Activated CD4-positive, alpha-beta memory T cell treated with anti-CD3 and anti-CD28 coated beads, Interleukin-2, amount 10 ng/mL, durations not matched to agents 7 days and 5 days (primary cell): ENCODE measurements at places on chromosomes 16 and 17. TPM values are rescaled to one million over a fixed set of nuclear protein-coding genes. Genes with fewer than 3 reads are reported as not detected.

GRCh38 chr17:28973425-28973824 is 22.1 kb upstream of the PHF12 start:
- DNase-seq: no peak

The TIMP2 gene
- total RNA-seq: 3.3 TPM

The NPIPB2 gene
- total RNA-seq: 5.5 TPM

GRCh38 chr17:7841396-7841914 is 7.4 kb downstream of the KDM6B start:
- peak; percentile 80 for DNase-seq

The CA5A gene
- not detected for total RNA-seq

DNA sequence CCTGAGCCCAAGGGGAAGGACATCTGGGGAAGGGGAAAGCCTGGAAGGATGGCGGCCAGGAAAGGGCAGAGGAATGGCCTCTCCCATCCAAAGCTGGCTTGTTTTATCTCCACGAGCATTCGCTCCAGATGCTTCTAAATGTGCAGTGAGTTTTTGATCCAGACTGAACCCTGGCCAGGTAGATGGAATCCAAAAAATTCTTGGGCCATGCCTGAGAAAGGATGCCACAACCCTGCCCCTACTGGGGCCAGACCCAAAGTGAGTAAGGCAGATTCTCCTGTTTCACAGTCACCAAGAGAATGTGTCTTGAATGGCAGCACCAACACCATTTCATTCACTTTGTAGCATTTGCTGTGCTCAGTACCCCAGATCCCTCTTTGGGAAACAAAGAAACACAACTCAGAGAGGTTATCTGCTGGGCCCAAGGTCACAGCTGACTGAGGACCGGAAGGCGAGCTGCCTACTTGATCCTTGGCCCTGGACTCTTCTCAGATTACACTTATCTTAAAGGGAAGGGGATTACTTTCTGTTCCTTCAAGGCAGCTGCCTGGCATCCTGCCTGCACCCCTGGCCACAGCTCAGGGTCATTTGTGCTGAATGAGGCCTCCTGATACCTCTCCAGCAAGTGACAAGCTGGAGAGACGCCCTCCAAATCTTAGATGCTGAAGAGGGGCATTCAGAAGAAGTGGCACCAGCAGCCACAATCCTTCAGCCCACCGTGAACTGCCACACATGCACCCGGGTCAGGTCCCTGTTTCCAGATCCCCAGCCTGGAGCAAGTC is 3.6 kb downstream of the LRRC75A start:
- no peak for DNase-seq

DNA sequence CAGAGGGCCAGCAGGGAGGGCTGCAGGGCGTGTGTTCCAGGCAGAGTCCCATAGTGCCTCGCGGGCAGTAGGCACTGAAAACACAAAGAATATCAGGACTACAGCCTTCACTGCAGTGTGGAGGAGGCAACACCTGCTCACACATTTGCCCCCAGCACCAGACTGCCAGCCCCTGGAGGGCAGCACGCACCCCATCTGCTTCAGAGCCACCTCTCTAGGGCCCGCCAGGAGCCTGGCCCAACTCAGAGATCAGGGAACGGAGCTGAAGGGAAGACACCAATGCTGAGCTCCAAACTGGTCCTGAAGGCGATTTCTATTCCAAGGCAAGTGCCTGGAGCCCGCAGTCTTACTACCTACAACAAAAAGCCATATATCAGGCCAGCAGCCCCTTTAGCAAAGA is 130.3 kb downstream of the ZNF423 start:
- no peak for DNase-seq

- no peak for DNase-seq
Observed at GRCh38 chr17:15298176-15298575, 33.0 kb upstream of the PMP22 start.

DNA sequence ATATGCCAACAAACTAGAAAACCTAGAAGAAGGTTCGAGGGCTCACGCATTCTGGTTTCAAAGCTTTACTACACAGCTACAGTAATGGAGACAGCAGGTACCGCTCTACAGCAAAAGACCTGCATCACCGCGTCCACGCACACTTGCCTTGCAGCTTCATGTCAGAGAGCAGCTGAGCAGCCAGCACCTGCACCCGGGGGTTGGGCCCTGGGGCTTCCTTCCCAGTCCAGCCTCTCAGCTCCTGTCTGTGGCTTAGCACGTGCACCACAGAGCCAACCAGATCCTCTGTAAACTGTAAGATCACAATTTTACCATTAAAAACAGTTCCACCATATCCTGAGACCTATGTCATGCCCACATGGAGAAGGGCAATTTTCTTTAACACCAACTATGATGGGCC is 15.3 kb downstream of the MEAK7 start:
- DNase-seq: no peak
